CD4-positive, CD25-positive, alpha-beta regulatory T cell (primary cell): ENCODE measurements at places on chromosomes 16 and 17.

GRCh38 chr16:15961060-15961511, 11.7 kb downstream of the ABCC1 start:
- peak; percentile 95 for DNase-seq

GRCh38 chr17:21304091-21304490, 19.6 kb downstream of the MAP2K3 start:
- DNase-seq = no peak

- DNase-seq = no peak
Observed at GRCh38 chr17:17423656-17424055, 53.1 kb upstream of the MED9 start.

GRCh38 chr17:60159479-60159866, 9.7 kb downstream of the CA4 start:
- DNase-seq = no peak

DNA sequence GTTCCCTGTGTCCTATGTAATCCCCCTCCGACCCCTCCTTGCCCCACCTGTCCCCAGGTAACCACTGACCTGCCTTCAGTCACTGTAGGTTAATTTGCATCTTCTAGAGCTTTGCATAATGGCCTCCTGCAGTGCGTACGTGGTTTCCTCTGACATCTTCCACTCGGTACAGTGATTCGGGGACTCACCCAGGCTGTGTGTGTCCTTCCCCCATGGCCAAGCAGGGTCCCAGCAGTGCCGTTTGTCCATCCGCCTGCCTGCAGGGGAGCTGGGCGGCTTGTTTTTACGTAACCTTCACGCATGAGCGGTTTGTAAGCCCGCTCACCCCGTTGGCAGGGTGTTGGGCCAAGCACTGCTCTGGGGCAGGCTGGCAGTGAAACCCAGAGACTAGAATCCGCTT, 7.9 kb downstream of the MAPK8IP3 start:
- no peak for DNase-seq

DNA sequence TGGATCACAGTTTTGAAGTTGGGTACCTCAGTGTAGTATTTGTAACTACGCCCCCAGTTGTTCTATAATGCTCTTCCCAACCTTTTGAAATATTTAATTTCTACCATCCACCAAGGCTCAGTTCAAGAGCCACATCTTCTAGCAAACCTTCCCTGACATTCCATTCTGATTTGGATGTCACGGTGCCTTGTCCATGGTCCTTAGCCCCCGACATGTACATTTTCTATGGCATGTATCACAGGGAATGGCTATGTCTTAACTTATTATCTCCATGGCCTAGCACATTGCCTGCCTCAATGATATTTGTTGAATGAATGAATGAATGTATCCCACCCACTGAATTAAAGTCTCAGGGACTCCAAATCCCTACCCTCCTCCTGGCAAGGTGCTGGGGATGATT, 6.4 kb upstream of the KRT28 start:
- no peak for DNase-seq

DNA sequence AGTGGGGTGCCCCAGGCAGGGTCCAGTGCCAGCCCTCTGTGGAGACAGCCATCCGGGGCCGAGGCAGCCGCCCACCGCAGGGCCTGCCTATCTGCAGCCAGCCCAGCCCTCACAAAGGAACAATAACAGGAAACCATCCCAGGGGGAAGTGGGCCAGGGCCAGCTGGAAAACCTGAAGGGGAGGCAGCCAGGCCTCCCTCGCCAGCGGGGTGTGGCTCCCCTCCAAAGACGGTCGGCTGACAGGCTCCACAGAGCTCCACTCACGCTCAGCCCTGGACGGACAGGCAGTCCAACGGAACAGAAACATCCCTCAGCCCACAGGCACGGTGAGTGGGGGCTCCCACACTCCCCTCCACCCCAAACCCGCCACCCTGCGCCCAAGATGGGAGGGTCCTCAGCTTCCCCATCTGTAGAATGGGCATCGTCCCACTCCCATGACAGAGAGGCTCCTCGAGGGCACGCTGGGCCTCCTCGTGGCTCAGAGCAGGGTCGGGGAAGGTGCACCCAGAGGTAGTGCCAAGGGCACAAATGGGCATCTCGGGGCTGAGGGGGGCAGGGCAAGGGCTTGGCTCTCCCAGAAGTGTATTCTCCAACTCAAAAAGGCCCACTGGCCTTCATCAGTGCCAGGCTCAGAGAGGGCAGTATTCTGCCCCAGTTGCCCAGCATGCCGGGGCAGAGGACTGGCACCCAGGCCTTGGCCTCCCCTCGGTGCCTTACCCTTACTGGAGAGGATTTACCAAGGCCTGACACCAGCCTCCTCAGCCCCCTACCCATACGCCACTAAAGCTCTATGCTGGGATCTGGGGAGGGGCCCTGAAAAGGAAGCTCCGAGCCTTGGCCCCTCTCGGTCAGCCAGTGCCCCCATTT, at the start of gene CDH5:
TSS of gene CDH5 (plus strand) at position 259 of the 867 bp plus-strand sequence. CDS start 12,647 bp downstream, outside the sequence.
- DNase-seq = no peak

DNA sequence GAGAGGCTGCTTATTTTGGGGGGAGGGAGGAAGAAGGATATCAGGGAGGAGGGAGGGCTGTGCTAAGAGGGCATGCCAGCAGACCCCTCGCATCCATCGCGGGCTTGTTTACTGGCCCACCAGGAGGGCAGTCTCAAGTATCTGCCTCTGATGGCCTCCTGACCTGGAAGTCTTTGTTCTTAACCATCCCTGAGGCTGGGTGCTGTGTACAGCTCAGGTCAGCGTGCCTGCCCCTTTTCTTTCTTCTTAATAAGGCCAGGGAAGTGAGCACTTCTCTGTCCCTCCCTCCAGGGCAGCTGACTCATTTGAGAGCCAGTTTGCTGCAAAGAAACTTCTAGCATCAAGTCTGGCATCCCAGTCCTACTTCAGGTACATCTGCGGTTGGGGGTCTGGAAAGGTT, 157.0 kb downstream of the CCDC182 start:
- DNase-seq = no peak

DNA sequence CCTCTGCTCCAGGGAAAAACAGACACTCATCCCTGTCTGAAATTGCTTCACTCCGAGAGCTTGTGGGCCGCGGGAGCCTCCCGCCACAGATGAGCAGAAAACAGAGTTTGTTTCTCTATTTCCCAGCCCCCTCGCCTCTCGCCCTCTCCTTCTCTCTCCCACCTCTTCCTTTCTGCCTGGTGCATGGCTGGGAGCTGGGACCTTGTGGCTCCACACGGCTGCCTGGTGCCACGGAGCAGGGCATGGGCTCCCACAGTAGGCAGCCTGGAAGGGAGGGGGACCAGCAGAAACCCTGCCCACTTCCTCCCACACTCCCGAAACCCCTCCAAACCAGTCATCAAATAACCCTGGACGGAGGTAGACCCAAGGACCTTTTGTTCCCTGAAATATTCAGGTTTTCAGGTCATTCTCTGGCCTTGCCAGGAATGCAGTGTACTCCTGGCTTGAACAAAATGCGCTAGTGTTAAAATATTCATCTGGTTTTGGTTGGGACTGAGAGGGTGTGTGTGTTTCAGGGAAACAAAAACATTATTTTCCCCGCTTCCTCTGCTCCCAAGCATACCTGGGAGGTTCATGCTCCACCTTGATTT, 204.9 kb downstream of the C16orf78 start:
- DNase-seq = no peak

GRCh38 chr16:6692874-6693273, 639.8 kb upstream of the RBFOX1 start:
- DNase-seq = no peak

- peak; percentile 16 for DNase-seq
Observed at GRCh38 chr16:85746460-85747215, 4.3 kb downstream of the C16orf74 start.

DNA sequence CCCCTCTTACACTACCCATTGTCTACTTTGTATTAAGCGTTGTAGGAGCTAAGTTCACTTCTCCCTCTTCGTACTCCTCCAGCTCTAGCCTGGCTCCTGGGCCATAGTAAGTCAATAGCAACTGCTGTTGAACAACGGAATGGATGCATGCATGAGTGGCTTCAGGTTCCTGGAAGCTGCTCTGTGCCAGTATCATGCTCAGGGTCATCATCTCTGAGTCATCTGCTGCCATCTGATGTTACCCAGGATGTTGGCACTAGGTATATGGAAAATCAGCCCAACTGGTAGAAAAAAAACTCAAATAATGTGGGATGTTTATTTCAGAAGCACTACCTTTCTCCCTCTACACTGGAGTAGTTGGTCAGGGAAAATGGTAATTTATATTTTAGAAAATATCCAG, 536.8 kb downstream of the NPIPA7 start:
- no peak for DNase-seq

- DNase-seq = peak; percentile 90
Observed at GRCh38 chr16:1492923-1493745, at the start of gene TELO2. TSS of gene TELO2 (plus strand) at chr16:1493360. CDS start at chr16:1494282, 922 bp downstream.

DNA sequence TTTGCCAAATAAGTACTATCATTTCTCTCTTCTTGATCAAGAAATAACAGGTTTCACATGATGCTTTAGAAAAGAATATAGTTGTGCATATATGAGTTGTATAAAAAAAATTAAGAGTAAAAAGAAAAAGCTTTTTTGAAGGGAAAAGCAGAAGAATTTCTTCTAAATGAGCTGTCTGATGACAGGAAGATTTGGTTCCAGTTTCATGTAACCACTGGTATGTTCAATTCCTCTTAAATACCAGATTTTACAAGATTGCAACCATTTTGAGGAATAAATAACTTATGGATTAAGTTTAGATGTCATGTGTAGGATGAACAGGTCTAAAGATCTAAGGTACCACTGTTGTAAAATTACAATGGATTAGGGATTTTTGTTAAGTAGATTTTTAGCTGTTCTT, 45.0 kb downstream of the VMP1 start:
- no peak for DNase-seq

DNA sequence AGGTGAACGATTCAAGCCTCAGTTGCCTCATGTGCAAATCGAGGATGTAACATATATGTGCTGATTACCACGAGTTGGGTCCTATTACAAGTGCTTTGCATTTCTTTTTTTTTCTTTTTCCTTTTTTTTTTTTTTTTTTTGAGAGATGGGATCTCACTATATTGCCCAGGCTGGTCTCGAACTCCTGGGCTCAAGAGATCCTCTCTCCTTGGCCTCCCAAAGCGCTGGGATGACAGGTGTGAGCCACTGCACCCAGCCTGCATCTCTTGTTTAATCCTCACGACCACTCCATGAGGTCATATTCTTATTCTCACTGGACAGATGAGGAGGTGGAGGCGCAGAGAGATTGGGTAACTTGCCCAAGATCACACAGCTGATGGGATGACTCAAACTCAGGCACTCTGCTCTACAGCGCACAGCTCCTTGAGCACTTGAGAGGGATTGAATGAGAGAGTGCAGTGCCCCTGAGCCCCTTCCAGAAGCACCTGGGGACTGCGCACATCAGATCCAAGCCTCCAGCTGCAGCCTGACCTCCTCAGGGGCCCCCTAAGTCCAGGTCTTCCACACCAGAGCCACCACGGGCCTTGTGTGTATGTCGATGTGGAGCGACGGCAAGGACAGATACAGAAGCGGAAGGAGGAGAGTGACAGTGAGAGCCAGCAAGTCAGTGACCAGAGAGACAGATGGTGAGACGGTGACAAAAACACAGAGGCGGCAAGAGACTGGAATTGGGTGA, 4.9 kb downstream of the STX1B start:
- no peak for DNase-seq

DNA sequence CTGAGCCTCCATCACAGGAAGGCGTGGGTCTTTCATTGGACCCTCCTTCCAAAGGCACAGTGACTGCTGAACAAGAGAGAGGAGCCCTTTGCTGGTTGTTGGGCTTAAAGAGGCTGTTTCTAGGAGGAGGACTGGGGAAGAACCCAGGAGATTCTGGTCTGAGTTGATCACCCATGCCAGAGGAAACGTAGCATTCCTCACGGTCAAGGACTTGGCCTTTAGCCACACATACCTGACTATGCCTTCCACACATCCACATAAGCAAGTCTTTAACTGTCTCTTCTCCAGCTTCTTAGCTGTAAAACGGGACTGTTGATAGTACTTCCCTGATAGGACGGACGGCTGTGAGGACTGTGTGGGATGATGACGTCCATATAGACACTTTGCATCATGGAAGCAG, 149.8 kb upstream of the IRX3 start:
- DNase-seq = no peak

- DNase-seq = peak; percentile 44
Observed at GRCh38 chr16:87550495-87550961, 51.8 kb upstream of the JPH3 start.

DNA sequence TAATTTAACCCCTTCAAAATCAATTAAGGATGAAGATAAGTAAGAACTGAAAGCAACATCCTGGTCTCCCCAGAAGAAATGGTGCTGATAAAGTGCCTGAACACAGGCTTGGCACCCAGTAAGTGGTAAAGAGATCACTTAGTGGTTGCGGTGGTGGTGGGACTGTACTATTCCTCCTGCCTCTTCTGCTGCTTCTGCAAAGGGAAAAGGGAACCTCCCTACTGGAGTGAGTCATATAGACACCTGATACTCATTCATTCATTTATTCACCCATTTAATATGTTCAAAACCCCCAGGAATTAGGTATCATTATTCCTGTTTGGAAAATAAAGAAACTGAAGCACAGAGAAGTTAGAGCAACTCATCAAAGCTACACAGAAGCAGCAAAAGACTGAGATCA, 60.6 kb downstream of the CDYL2 start:
- no peak for DNase-seq

- DNase-seq = no peak
Observed at GRCh38 chr16:86195863-86196630, 297.1 kb downstream of the IRF8 start.

GRCh38 chr17:61869138-61869537, 5.8 kb upstream of the BRIP1 start:
- DNase-seq = no peak

- peak; percentile 19 for DNase-seq
Observed at GRCh38 chr17:66541461-66542128, 239.2 kb downstream of the PRKCA start.

- no peak for DNase-seq
Observed at GRCh38 chr17:57518587-57519581, 226.2 kb downstream of the CCDC182 start.

DNA sequence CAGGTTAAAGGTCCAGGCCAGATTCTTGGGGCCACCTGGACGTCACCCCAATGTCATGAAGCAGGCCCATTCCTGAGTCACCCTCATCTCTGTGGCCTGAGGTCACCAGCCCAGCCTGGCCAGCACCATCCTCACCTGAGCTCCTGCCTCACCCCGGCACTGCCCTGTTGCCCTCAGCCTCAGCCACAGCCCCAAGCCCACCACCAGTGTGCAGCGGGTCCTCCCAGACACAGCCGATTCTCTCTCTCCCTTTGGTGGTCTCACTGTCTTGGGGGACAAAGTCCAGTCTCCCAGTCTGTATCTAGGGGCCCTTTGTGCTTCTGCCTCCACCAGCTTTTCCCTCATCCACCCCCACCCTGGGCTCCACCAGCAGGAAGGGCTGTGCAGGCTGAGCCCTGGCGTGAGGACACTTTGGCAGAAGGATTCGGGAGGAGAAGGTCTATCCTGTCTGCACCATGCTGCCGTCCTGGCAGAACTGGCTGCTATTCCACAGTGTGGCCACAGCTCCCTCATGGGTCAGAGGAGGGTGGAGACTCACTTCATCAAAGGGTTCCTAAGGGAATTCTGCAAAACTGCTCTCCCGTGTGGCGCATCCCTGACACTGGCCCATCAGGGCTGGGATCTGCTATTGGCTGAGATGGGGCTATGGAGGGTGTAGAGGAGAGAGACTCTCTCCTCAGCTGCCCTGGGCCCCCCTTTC, 64.3 kb downstream of the PRMT7 start:
- no peak for DNase-seq

- peak; percentile 80 for DNase-seq
Observed at GRCh38 chr17:65137021-65137939, at the start of gene RGS9. TSS of gene RGS9 (plus strand) at chr17:65137370. CDS start at chr17:65137541, 171 bp downstream.
